Activated CD8-positive, alpha-beta memory T cell treated with anti-CD3 and anti-CD28 coated beads, Interleukin-2, amount 50 U/mL, for 48 hours (primary cell): ENCODE measurements at places on chromosomes 11 and 22.

DNA sequence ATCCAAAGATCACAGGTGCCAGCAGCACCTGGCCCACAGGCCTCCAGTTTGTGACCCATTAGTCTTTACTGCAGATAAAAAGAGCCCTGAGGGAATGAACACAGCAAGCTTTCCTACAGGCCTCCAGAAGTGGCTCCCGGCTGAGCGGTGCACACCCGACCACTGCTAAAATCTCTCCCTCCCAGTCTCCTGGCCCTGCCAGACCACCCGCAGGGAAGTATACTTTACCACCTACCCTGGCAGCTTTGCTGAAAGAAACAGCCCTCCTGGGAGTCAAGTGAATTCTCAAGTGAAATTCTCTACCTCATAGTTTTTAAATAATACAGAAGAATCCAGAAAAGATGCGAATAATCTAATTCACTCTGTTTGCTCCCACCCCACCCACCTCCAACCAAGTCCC is 15.4 kb upstream of the MTNR1B start:
- DNase-seq, result no peak

DNA sequence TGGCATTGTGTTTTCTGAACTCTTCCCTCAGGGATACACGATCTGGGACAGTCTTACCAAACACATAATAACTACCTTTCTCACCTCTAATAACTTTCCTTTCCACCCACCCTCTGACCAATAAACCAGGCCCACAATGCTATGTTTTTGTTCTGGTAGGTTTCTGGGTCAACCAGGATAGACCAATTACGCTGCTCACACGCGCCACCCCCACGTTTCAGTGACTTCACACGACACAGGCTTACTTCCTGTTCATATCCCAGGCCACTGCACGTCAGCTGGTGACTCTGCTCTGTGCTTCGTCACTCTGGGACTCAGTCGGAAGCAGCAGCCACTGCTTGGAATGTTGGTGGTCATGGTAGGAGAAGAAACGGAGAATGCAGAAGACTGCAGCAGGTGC is 2.5 kb downstream of the KRTAP5-4 start:
- DNase-seq, result no peak

DNA sequence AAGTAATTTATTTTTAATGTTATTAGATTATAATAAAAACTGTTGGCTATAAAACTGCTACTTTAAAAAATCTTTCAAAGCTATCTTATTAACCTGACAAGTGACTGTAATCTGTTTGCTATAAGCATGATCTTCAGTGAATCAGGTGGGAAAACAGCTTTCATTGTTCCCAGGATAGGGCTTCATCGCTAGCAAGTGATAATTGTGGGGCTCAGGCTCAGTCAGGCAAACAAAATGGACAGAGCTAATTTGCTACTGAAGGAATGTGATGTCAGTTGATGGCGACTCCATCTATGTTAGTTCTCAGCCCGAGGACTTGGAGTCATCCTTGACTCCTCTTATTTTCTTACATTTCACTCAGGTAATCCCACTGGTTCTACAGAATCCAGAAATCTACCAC is 125.0 kb downstream of the RASSF10 start:
- DNase-seq, result no peak

DNA sequence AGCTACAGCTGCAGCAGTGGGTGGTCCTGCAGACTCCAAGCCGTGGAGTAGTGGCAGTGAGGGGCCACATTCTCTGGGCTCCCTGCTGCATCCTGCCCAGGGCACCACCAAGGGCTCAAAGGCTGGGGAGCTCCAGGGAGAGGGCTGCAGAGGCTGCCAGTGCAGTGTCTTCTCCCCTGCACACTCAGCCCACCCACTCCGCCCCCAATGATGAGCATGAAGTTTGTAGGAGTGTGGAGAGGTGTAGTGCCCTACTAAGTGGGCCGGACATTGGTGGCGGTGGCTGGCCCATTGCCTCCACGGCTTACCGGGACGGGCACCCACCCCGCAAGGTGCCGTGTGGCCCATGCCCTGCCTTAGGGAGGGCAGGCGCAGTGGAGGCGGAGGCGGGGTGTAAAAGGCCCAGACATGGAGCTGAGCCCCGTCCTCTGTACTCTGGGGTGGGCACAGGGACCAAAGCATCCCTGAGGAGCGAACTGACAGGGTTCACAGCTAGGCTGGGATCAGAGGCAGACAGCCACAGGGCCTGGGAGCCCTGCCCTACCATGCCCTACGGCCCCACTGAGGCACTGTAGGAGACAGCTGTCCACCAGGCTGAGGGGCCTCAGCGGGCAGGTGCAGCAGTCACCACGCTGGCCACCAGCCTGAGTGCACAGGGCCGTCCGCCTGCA is 18.9 kb downstream of the ARVCF start:
- DNase-seq, result no peak

DNA sequence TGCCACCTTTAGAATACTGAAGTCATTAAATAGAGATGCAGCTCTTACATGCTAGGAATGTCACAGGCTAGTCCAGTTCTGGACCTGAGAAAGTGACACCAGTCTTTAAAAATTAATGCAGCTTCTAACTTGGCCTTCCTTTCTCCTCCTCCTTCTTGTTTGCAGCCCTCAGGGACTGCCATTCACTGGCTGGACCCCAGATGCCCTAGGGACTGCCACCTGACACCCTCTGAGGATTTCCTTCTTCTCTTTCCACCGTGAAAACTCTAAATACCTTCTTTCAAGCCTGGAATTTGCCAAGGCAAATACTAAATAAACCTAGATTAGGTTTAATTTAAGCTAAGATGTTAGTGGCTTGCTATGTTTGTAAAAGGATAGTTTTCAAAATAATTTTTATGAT is 78.4 kb downstream of the MUC15 start:
- DNase-seq, result no peak

DNA sequence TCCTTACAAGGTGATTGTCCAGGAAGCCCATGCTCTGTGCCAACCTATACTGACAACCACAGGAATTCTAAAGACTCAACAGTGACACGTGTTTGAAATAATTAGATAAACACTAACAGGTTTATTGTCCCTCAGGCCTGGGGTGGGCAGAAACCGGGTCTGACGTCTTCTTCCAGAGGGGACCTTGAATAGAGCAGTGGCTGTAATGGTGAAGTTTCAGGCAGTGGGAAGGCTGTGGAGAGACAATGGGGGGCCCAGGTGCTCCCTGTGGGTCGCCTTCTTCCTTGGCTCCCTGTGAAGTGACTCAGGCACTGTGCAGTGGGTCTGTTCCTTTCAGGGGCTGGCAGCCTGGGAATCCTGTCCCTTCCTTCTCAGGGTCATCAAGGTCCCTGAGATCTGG is 54.6 kb downstream of the OTOG start:
- no peak for DNase-seq

DNA sequence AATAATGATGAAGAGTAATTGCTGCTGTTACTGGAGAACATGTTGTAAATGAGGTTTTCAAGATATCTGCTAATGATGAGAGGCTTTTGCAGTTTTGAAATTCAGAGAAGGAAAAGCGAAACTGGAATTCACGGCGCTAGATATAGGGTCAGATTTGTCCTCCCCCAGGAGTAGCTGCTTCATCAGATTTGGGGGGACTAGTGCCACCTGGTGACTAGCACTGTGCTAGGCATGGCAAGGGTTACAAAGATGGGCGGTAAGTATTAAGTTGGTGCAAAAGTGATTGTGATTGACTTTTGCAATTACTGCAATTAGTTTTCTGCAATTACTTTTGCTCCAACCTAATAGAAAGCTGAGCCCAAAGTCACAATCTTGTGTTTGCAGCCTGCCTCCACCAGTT is 879.9 kb upstream of the TENM4 start:
- no peak for DNase-seq

- DNase-seq, result no peak
Measured at GRCh38 chr11:110465231-110465630, 35.5 kb downstream of the FDX1 start.

- DNase-seq, result no peak
Measured at GRCh38 chr11:83374311-83374710, 88.1 kb upstream of the CCDC90B start.

DNA sequence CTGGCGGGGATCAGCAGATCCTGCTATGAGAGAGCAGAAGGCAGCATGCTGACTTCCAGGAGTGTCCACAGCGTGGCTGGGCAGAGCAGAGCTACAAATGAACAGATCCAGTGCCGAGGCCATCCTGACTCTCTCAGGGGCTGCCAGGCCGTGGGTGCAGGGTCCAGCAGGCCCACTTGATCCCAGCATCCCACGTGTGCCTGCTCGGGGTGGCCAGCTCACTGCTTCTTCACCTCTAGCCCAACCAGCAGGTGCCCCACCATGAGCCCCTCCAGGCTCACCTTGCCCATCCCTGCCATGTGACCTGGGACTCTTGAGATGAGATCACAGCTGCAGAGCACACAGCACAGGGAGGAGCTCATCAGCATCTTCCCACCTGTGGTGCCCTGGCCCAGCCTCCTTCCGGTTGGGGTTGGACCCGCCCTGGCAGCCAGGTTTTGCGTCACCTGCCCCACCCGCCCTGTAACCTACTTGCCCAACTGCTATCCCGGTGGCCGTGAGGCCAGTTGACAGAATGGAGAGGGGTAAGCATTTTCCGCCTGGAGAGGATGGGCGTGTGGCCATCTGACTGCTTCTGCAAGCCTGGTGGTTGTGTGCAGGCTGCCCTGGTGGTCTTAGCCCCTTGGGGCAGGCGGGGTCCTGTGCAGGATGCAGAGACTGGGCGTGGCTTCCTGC is 11.0 kb downstream of the TANGO2 start:
- no peak for DNase-seq

GRCh38 chr11:1916986-1917522 is 2.4 kb upstream of the TNNT3 start:
- no peak for DNase-seq

DNA sequence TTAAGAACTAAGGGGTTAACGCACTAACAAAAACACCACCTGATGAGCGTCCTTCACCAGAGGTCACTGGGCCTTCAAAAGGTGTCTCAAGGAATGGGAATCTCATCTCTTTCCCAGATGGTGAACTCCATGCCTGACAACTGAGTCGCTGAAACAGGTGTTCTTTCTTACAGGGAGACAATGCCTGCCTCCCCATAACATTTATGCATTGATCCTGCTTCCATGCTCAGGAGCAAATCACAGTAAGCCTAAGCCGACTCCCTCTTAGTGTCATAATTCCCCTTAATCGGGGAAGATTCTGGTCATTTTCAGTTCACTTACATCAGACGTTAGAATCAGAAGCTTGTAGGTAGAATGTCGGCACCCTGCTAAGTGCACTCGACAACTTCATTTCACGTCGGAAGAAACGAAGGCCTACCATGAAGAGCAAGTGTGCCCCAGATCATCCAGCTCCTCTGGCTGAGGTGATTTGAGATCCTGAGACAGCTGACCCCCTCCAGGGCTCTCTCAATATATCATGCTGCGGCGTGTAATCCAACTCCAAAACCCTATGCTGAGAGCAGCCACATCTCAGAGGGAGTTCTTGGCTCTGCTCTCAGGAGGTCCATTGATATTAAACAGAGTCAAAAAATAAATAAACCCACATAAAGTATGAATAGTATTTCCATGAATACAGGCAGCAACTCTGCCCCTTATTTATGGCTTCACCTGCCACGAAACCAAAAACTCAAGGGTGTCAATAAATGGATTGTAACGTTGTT is 163.1 kb downstream of the LARGE1 start:
- DNase-seq, result no peak

DNA sequence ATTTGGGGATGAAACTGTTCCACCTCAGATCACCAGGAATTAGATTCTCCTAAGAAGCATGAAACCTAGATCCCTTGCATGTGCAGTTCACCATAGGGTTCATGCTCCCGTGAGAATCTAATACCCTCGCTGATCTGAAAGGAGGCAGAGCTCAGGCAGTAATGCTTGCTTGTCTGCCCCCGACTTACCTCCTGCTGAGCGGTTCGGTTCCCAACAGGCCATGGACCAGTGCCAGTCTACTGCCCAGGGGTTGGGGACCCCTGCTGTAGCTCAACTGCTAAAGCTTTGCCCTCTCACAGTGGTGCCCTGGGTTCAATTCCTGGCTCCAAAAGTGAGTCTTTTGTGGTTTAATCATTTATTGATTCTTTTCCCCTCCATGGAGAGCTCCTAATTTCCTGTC is 3.4 kb downstream of the JAML start:
- DNase-seq, result no peak

DNA sequence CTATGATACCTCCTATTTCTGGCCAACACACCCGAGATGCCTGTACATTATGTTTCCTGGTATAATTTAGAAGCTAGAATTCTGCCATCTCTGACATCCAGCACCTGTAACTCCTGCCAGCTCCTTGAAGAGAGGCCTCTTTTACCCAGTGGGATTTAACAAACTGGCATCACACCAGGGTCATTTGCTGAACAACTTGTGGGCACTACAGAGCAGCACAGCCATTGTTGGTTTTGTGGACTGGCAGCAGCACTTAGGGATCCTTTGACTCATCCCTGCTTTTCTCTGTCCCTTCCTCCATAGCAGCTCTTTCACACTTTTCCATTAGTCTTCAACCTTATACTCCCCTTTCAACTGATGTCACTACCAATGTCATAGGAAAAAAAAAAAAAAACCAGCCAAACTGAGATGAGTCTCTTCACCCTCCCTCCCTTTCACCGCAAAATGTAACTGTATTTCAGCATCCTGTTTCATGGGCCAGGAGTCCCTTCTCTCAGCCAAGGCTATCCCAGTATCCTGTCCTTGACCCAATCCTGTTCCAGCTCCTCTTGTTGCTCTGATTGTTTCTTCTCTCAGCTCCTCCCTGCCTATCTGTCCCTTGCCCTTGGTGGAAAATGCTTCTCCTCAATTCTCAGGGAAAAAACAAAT is 68.7 kb downstream of the PPFIBP2 start:
- DNase-seq, result no peak

DNA sequence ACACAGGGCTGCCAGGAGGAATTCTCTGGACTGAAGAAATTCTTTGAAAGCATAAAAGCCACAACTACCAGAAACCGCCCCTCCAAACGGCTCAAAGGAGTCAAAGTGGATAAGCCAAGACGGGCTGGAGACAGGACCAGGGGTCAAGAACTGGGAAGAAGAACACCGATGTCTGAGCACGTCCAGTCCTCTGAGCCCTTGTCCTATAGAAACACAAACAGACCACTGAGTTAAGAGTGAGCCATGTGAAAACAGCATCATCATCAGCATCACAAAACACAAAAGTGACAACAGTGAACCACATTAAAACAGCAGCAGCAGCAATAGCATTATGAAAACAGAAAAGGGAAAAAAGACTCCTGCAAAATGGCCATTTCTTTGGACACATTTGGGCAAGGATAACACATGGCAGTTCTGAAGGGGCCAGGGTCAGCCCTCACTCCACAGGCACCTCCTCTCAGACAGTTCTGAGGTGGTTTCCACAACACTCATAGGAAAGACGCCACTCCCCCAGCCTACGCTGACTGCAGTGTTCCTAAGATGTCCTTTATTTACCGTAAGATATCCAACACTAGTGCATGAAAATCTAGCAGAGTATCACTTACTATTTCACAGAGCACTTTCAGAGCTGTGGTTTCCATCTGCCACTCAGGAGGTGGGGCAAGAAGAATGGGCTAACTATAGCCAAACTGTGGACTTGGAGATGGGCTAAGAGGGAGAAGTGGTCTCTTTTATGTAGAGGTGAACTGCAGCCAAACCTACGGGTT is 28.6 kb upstream of the YPEL1 start:
- no peak for DNase-seq
